PC-9 (cell line): ENCODE measurements at places on chromosomes 7 and 10. TPM values are rescaled to one million over a fixed set of nuclear protein-coding genes. Genes with fewer than 3 reads are reported as not detected.

Gene MBL2
- total RNA-seq, result not detected in 2 replicates

DNA sequence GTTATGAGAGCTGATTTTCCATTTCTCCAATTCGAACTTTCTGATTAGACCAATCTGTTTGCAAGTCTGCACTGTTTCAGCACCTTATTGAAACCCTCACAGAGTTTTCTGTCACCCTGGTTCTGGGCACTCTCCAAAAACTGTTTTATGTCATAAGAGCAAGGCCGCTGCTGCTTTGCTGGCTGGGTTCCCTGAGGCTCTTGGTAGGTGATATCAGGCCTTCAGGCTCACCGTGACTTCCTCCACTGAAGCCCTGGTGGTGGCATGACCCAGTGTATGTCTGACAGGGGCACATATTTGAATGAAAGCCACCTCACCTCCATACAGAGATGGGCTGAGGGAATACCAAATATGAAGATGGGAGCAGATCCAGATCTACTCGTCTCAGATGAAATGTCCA, 8.3 kb downstream of the RABGEF1 start:
- no peaks in the 10 kb centered on the region for H3K27me3 ChIP-seq
- DNase-seq, result no peak
- no peak overlapping the region for H3K27ac ChIP-seq
- H3K4me3 ChIP-seq, result no peak overlapping the region
- no peaks in the 10 kb centered on the region for H3K36me3 ChIP-seq

GRCh38 chr10:24879861-24880260, 72.5 kb downstream of the PRTFDC1 start:
- no peak for DNase-seq
- H3K4me3 ChIP-seq, result no peak overlapping the region
- no peaks in the 10 kb centered on the region for H3K36me3 ChIP-seq
- H3K27me3 ChIP-seq, result no peaks in the 10 kb centered on the region
- no peak overlapping the region for H3K27ac ChIP-seq
- no peaks in the 10 kb centered on the region for H3K4me1 ChIP-seq

DNA sequence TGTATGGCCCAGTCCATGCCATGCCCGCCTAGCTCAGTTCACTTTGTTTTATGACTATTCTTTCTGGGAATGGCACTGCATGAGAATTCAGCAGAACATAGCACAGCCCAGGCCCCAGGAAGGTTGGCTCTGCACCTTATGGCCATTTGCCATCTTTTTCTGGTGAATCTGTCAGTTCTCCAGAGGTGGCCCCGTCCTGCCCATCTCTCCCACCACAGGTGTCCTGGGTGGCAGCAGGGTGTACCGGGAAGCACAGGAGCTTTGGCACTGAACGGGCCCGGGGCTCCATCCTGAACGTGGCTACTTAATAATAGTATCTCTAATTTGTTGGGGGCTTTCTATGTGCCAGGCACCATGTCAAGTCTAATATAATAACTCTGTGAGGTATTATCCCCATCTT, 24.7 kb downstream of the GOLGA7B start:
- H3K4me1 ChIP-seq, result peaks cover 6% of the 10 kb centered on the region
- no peaks in the 10 kb centered on the region for H3K27me3 ChIP-seq
- no peak overlapping the region for H3K4me3 ChIP-seq
- no peak for DNase-seq
- no peaks in the 10 kb centered on the region for H3K36me3 ChIP-seq

Gene PLXDC2
- not detected in 2 replicates for total RNA-seq

GRCh38 chr7:40865441-40866233, 730.8 kb downstream of the SUGCT start:
- no peak overlapping the region for H3K4me3 ChIP-seq
- no peak overlapping the region for H3K27ac ChIP-seq
- H3K4me1 ChIP-seq, result no peaks in the 10 kb centered on the region
- no peaks in the 10 kb centered on the region for H3K36me3 ChIP-seq
- no peak for DNase-seq

- H3K27ac ChIP-seq, result no peak overlapping the region
- no peaks in the 10 kb centered on the region for H3K27me3 ChIP-seq
- H3K4me1 ChIP-seq, result peaks cover 42% of the 10 kb centered on the region
- H3K4me3 ChIP-seq, result no peak overlapping the region
- no peak for DNase-seq
- H3K36me3 ChIP-seq, result no peaks in the 10 kb centered on the region
Observed at GRCh38 chr10:69874449-69874848, 72.7 kb downstream of the COL13A1 start.

GRCh38 chr7:104998040-104998752, 15.8 kb upstream of the KMT2E start:
- no peak overlapping the region for H3K27ac ChIP-seq
- peaks cover 36% of the 10 kb centered on the region; the same call in 1 of the 2 replicates for H3K36me3 ChIP-seq
- no peak for DNase-seq
- no peak overlapping the region for H3K4me3 ChIP-seq
- H3K27me3 ChIP-seq, result no peaks in the 10 kb centered on the region

Gene ZNF487
- 11.8 and 14.5 TPM in 2 replicates for total RNA-seq

Gene CALCR
- total RNA-seq, result not detected in 2 replicates

DNA sequence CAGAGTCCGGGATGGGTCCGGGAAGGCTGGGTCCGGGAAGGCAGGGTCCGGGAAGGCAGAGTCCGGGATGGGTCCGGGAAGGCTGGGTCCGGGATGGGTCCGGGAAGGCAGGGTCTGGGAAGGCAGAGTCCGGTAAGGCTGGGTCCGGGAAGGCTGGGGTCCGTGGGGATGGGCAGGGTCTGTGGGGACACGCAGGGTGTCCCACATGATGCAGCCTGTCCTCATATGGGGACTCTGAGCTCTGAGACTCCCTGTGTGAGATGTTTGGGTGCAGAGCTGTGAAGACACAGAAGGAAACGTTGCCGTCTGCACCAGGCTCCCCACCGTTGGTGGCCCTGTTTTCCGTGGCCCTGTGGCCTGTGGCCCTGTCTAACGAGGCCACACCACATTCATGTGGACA, 45.7 kb upstream of the ADGRA1 start:
- no peaks in the 10 kb centered on the region for H3K36me3 ChIP-seq
- H3K27ac ChIP-seq, result no peak overlapping the region
- peaks cover 82% of the 10 kb centered on the region for H3K27me3 ChIP-seq

- DNase-seq, result no peak
- H3K36me3 ChIP-seq, result no peaks in the 10 kb centered on the region
- H3K4me3 ChIP-seq, result no peak overlapping the region
- H3K4me1 ChIP-seq, result no peaks in the 10 kb centered on the region
- no peaks in the 10 kb centered on the region for H3K27me3 ChIP-seq
Observed at GRCh38 chr10:65306201-65306600, 1619.6 kb upstream of the LRRTM3 start.

DNA sequence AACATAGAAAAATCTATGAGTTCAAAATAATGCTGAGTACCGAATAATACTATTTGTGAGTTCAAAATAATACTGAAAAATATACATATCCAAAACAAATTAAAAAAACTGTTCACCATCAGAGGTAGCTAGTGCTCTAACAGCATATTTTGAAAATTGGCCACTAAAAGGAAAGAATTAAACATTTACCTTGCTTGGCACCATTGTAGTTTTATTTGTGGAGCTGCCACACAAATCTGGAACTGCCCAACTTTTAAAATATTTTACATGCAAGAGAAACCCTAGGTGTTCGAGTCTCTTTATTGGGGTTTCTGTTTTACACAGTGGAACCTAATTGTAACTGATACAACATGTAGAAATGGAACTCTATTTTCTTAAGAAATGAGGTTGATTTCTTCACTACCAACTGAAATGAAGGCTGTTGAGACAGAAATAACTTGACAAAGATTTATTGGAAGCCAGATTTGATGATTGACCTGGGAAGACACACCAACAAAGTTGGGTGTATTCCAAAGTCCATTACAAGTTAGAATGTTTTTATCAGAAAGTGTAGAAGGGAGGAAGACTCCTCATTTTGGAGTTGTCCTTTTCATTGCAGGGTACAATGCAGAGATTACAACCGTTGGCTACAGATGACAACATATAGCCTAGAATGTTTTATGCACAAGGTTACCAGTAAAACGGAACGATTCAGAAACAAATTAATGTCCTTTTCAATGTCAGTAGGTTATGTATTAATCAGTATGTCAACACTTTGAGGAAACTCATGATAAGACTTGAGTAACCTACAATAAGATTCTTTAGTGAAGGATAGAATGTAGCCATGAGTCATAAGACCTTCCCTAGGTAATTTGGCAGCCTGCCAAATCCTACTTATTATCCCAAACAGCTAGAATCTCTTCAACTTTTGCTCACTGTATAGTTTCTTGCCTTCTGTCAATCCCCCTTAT, 73.8 kb upstream of the PAPSS2 start:
- no peaks in the 10 kb centered on the region for H3K27me3 ChIP-seq
- peaks cover 18% of the 10 kb centered on the region for H3K4me1 ChIP-seq
- no peak overlapping the region for H3K4me3 ChIP-seq
- peak overlapping the region; percentile 26 for H3K27ac ChIP-seq
- peak; percentile 90 for DNase-seq

DNA sequence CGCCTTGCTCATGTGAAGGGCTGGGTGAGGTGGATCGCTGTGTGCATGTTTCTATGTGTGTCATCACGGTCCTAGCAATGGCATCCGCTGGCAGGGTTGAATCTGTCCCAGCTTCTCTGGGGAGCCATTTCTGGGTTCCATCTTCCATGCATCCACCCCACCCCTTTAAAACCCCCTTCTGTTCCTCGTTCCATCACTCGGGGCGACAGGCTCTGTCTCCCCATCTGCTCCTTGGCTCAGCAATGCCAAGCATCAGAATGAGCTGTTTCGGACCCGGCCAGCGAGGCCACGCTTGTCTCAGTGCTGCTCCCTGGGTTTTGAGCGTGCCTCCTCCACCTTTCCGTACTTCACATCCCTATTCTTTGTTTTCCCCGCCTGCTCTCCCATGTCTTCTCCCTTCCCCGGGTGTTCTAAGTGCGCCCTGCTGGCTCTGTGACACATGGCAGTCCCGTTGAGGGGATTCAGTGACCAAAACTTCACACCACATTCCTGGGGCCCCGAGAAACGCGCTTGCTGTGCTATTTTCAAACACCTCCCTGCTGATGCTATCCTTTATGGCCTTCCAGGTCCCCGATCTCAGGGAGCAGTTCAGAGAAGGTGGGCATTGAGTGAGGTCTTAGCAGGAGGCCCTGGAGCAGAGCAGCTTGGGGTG, 554.1 kb upstream of the FOXK1 start:
- H3K36me3 ChIP-seq, result no peaks in the 10 kb centered on the region
- H3K27ac ChIP-seq, result no peak overlapping the region
- H3K27me3 ChIP-seq, result peaks cover 67% of the 10 kb centered on the region
- no peak for DNase-seq
- H3K4me3 ChIP-seq, result no peak overlapping the region

DNA sequence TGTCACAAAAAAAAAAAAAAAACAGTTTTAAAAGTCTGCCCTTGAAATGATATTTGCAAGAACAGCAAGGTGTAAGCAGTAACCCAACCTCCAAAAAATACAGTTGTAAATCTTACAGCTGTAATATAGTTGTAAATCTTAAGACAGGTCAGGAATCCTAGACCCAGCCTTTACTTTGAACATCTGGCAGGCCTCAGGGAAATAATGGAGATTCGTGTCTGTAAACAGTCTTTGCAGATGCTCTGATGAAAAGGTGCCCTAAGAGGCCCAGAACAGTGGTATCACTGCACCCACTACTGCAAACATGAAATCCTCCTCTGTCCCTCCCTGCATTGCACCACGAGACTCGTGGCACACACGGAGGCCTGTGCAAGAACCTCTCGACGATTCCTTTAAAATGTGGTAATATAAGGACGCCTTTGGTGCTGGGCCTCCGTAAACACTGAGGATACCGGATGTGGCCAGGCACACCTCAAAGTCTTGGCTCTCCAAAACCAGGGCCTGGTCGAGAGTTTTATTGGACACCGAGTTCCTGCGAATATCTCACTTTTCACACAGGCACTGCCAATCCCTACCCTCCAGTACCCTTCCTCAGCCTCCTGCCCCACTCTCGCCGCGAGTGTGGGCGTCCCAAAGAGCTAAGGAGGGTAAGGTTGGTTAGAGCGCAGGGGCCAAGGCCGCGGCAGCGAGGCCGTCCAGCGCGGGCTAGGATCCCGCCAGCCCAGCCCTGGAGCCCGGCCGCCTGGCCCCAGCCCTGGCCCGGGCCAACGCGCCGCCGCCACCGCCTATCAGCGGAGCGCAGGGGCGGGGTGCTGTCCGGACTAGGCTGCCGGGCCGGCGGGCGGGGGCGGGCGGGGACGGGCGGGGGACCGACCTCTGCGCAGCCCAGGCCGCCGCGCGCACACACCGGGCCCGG, at the start of gene REEP3:
Gene REEP3 (plus strand): TSS at position 902 of the 916 bp plus-strand sequence. CDS start 145 bp downstream, outside the sequence.
- no peaks in the 10 kb centered on the region for H3K27me3 ChIP-seq
- peak within 1 kb of the TSS; percentile 74 for H3K4me3 ChIP-seq

- no peaks in the 10 kb centered on the region for H3K27me3 ChIP-seq
- no peak overlapping the region for H3K4me3 ChIP-seq
- peak; percentile 65 for DNase-seq
- H3K4me1 ChIP-seq, result no peaks in the 10 kb centered on the region
- no peak overlapping the region for H3K27ac ChIP-seq
Observed at GRCh38 chr10:125629758-125630376, 53.1 kb downstream of the TEX36 start.

DNA sequence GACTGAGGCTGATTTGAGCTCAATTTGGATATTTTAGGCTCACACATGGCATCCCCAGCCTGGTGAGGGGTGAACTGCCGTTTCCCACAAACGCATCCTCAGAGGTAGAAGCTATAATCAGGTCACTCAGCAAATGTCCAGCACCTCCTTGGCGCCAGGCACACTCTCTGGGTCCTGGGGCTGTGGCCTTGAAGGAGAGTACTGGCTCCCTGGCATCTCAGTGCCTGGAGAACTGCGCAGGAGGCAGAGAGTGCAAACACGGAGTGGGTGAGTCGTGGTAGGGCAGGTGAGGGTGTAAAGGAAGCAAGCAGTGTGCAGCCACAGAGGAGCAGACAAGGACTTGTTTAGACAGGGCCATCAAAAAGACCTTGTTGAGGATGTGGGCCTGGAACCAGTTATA, 224.0 kb upstream of the ZNF32 start:
- no peak overlapping the region for H3K4me3 ChIP-seq
- peaks cover 51% of the 10 kb centered on the region for H3K27me3 ChIP-seq
- H3K36me3 ChIP-seq, result no peaks in the 10 kb centered on the region
- no peak for DNase-seq

- no peak overlapping the region for H3K4me3 ChIP-seq
- H3K27ac ChIP-seq, result no peak overlapping the region
Observed at GRCh38 chr7:34074421-34074820, 169.1 kb downstream of the BMPER start.

Gene ZNF488
- total RNA-seq, result 11.4 and 18.1 TPM in 2 replicates

GRCh38 chr7:159323359-159323758, 178.7 kb upstream of the VIPR2 start:
- no peaks in the 10 kb centered on the region; the same call in 1 of the 2 replicates for H3K27me3 ChIP-seq
- no peak overlapping the region for H3K27ac ChIP-seq
- no peaks in the 10 kb centered on the region for H3K4me1 ChIP-seq
- no peak overlapping the region for H3K4me3 ChIP-seq
- DNase-seq, result no peak

- H3K4me3 ChIP-seq, result no peak overlapping the region
- no peaks in the 10 kb centered on the region for H3K36me3 ChIP-seq
- H3K27ac ChIP-seq, result no peak overlapping the region
- H3K4me1 ChIP-seq, result no peaks in the 10 kb centered on the region
- no peaks in the 10 kb centered on the region for H3K27me3 ChIP-seq
Observed at GRCh38 chr7:125363873-125364272, 434.2 kb upstream of the POT1 start.

Gene AKR1D1
- total RNA-seq, result not detected in 2 replicates

Gene NACAD
- total RNA-seq, result 0.15 and 0.24 TPM in 2 replicates
